GM23338 (cell line): ENCODE measurements at places on chromosomes 6 and 20.
A peak's percentile ranks its signal among the peaks of the same experiment; 100 is the strongest.

- no peak for DNase-seq
Observed at GRCh38 chr20:45318386-45318939, 10.4 kb upstream of the MATN4 start.

- peak; percentile 67 for DNase-seq
Observed at GRCh38 chr6:157069585-157069984, 253.7 kb downstream of the TMEM242 start.

GRCh38 chr20:39395478-39396291 is 433.5 kb downstream of the DHX35 start:
- DNase-seq, result no peak

- no peak for DNase-seq
Observed at GRCh38 chr6:8225113-8225512, 122.8 kb upstream of the EEF1E1 start.

DNA sequence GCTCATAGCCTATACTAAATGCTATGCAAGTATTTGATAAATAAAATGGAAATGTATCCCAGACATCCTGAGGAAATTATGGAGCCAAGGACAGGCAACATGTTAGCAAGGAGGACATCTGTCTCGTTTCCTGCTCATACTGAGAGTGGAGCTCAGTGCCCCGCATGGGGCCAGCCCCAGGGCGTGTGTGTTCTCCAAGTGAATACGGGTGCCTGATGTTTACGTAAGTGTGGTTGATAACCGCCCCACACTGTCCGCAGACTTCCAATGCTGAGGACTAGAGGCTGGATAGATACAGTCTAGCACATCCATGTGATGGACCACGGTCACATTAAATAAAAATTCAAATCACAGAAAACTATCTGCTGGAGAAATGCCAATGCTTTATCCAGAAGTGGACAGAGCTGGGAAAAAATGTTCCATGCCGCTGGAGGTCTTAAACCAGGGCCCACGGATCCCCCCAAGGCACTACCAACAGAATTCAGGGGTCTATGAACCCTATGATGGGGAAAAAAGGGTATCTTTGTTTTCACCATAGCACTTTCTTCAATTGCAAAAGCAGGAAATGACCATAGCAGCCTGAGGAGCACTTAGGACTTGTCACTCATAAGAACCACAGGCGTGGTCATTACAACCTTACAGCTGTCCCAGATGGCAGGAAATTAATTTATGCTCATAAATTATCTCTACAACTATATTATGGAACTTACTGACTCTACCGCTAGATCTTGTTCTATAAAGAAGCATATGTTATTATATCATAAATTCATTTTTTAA is 24.9 kb downstream of the TGM2 start:
- DNase-seq, result no peak

- DNase-seq, result no peak
Observed at GRCh38 chr6:116136373-116136772, 10.4 kb upstream of the COL10A1 start.

DNA sequence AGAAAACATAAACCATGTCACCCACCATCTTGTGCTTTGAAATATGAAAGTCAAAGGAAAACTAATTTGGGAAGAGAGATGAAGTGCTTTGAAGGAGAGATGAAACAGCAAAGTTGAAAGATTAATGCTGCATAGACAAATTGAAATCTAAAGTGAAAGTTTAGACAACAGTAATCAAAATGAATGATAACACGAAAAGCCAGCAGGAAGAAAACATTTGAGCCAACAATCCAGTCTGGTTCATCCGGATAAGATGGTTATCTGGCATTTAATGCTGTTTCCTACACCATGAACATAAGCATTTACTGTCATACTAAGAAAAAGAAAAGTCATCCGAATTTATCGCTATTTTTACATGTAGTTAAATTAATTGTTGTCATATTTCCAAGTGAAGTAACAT is 595 bp downstream of the HAO1 start:
- no peak for DNase-seq

DNA sequence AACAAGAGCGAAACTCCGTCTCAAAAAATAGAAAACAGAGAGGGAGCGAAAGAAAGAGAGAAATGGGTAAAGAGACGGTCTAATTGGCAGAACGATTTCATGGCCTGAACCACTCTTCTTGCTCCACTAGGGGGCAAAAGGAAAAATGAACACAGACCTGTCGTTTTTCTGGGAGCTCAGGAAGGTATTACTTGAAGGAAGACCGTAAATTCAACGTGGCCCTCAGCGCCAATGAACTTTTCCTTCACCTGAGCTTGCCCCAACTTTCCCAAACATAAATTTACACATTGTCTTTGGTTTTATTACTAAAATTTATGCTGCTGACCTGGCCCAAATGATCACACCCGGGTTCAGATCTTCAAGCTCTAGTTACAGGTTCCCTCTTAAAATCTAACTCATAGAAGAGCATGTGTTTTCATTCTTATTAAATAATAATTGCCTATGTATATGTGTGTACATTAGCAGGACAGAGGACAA is 67.3 kb downstream of the ATP9A start:
- peak; percentile 87 for DNase-seq

DNA sequence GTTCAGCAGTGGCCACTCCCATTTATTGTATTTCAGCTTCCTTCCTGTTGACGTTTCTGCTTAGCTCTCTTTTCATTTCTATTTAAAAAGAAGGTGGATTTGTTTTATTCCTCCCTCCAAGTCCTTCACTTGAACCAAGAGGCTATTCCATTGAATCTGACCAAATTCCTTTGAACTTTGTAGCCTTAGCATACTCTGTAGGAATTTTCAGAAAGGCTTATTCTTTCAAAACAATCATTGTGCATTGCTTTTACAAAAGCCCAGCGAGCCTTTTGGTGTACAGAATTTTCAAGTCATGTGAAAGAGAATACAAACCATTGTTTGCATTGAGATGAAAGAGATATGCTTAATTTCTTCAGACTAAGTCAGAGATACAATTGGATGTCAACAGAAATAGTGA is 151.0 kb upstream of the INSM1 start:
- no peak for DNase-seq

DNA sequence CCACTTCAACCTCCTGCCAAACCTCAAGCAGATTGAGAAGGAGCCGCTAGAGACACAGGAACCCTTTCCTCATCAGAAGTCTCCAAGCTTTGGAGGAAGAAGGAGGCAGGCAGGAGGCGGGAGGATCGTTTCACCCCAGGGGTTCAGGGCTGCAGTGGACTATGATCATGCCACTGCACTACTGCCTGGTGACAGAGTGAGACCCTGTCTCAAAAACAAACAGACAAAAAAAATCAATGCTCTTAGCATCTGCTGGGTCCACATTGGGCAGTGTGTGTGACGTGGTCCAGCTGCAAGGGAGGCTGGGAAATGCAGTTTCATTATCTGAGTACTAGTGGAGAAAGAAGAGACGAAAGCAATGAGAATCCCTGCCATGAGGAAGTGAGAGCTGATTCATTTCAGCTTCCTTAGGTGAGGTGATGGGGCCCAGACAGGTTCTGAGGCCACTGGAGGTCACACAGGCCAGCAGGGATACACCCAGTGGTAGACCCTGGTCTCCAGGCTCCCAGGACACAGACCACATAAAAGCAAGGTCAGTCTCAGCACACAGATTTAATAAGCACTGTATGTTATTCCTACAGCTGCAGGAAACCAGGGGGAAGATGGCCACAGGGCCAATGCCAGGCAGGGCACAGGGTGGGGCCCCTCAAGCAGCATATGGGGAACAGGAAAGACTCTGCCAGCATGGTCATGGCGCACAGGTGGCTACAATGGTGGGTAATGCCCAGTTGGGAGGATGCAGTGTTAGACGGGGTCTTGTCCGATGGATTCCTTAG is 4.3 kb downstream of the GFRA4 start:
- DNase-seq, result no peak

- DNase-seq, result peak; percentile 52
Observed at GRCh38 chr6:167796192-167796981, 30.3 kb upstream of the AFDN start.
